Type B pancreatic cell (in vitro differentiated cells): ENCODE measurements at places on chromosomes 11 and 22.

- peak; percentile 22 for DNase-seq
Measured at GRCh38 chr11:117851106-117851505, 25.4 kb downstream of the FXYD6 start.

GRCh38 chr11:103024086-103024485 is 67.9 kb downstream of the DCUN1D5 start:
- no peak for DNase-seq

DNA sequence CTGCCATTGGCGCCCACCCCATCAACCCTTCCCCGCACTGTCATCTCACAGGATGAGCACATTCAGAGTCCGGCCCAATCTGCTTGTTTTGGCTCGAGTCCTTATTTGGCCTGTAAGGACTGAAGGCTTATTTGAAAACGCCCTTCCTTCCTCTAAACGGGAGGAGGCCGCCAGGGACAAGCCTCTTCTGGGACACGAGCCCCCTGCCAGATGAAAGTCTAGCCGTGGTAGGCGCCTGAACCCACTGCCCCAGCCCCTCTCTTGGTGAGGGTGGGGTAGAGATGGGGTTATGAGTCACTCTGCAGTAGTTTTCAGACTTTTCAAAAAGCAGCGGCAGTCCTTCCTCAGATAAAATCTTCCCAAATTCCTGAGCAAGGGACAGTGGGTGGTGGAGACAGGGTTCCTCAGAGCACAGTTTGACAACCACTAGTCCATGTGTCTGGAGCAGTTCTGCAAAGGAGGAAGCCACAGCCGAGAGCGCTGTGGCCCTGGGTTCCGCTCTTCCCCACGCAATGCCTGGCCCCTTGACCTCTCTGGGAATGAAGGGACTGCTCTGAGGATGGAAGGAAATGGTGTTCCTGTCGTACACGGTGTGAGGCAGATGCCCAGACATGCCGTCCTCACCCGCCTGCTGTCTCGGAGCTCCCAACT is 57.0 kb downstream of the MYH9 start:
- DNase-seq: no peak

GRCh38 chr11:16603245-16603644 is 135.2 kb upstream of the C11orf58 start:
- DNase-seq: no peak

DNA sequence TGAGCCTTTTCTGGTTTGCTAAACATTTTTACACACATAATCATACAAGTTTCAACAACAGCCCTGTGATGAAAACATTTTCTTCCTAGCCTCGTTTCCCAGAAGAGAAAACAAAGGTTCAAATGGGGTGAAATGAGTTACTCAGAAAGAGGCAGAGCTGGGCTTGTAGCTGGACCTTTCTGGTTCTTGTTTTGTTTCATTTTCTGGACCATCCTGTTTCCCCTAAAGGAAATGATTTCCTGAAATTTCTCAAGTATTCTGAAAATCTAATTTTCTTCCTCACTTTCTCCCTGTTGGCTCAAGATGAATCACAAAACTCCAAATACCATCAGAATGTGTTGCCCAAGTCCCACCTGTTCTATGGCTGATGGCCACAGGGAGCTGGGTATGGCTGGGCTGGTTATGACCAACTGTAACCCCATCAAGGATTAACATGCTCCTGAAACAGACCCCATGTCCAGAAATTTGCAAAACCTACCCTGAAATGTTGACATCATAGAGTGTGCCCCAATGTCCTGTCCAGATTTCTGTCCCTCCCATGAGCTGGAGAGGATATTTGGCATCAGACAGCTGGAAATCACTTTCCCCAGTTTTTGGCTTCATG is 6.7 kb upstream of the APOL4 start:
- no peak for DNase-seq

GRCh38 chr11:122671400-122671891 is 15.9 kb downstream of the UBASH3B start:
- no peak for DNase-seq

DNA sequence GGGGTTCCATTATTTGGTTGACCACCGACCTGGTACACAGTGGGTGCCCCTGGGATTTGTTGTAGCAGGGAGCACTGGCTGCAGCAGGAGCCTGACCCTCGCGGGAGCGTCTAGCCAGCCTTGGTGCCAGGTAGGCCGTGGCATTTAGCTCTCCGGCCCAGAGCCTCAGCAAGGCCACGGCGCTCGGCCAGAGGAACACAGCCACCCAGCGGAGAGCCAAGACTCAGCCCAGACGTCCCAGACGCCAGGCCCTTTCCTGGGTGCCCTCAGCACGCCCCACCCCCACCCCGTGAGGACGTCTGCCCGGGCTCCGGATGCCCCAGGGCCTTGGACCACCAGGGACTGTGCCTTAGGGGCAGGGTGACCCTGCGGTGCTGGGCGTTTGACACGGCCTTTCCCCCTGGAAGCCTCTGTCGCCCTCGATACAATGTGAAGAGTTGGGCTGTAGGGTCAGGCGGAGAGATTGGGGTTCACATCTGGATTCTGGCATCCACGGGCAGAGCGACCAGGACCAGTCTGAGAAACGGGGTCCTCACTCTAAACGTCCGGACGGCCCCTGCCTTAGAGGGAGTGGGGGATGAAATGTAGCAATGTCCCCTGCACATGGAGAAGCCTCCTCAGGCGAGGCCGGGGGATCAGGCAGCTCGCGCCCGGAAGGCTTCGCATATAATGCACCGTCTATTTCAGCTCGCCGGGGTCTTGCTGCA is 99.2 kb upstream of the FGF3 start:
- DNase-seq: no peak

DNA sequence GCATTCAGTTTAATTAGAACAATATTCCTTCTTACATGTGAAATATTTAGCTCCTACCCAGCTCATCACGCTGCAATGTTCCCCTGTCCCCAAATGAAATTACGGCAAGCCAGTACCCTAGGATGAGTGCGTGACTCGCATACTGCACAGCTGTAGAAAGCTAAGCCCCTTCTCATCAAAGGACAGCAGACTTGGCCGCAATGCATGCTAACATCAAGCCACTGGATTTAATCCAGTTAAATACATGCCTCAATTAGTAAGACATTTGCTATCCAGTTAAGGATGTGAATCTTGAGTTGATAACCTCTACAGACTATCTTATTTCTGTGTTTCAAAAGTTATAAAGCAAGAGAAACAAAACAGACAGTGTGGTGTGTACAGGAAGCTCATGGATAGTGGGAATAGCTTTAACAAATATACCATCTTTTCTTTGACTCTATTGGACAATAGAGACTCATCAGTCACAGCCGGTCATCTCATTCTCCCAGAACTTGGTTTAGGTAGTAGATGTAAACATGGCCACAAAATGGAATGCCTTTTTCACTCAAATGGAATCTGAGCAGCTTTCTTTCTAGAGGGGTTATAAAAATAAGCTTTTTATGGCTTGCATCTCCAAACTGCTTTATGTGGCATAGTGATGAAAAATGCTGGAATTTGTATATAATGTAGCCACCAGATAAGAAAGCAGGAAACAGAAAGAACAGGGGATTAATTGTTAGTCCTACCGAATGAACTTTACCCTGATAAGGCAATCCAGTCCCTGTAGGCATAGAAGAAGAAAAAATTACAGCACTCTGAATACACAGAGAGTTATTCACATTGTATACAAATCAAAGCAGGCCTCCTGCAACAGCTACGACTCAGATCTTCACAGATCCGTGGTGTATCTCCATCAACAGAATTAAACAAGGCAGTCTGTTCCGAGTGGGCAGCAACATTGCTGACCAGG is 224.1 kb downstream of the CADM1 start:
- no peak for DNase-seq
